ENCODE measurements at places on chromosomes 11 and 22.

DNA sequence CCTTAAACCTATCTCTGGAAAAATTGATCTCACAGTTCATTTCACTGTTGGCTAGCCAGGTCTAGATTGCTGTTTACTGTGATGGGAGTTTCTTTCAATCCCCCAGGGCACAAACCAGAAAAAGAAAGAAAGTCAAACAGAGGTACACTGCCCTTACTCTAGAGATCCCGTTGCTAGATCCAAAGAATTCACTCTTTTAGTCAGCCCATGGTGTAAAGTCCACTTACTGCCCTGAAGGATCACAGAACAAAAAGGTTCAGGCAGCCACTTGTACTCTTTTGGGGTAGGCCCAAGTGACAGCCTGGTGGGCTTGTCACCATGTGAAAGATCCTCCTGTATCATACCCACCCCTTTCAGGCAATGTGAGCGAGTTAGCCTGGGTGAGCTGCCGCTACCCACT, 162.6 kb upstream of the CCDC179 start:
- no peak for DNase-seq

DNA sequence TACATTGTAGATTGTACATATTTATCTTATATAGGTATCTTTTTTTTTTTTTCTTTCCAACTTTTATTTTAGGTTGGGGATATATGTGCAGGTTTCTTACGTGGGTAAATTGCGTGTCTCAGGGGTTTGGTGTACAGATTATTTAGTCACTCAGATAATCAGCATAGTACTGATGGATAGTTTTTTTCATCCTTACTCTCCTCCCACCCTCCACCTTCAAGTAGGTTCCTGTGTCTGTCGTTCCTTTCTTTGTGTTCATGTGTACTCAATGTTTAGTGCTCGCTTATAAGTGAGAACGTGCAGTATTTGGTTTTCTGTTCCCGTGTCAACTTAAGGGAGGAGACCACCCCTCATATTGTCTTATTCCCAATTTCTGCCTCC, 9.6 kb downstream of the C11orf96 start:
- DNase-seq, result no peak

DNA sequence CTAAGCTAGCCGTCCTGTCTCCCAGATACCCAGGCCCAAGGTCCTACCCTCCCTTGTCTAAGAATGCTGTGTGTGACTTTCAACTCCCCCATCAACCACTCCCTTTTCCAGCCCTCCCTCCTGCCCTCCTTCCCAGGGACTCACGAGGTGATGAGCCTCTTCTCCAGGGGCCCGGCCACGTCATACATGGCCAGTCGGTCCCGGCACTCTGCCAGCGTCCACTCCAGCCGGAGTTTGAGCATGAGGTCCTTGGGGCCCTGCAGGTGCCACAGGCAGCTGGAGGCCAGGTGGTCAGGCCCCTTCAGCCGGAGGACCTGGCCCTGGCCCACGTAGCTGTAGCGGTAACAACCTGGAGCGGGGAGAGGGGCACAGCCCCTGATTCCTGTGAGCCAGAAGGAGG, 20.1 kb downstream of the TMPRSS6 start:
- peak; percentile 68 for DNase-seq

DNA sequence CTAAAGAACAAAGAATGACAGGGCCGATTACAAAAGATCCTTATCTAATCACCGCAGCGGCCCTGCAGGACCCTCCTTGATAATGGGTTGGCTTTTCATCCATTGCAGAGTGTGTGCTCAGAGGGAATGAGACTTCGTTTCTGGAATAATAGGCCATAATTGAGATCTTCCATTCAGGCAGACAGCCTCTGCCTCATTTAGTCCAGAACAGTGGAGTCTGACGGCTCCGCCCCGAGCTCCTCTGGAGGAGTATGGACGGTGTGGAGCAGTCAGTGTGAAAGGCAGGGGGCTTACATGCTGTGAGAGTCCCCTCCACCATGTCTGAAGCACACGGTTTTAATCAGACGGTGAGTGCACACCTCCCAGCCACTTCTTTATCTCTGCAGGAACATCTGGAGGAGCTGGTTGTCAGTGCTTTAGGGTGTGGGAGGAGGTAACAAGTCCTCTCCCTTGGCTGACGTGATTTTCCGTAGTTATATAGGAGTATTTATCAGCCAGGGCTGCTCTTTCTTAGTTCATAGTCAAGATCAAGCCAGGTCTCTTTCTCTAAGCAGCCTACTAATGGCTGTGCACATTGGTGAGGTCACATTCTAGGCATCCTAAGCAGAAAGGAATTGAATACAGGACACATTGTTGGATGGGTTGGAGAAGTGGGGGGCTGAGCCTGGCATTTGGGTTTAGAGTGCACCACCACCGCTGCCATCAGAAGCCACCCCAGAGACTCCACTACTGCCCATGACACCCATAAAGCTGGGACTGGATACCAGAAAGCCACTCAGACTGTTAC, 1477.9 kb downstream of the TBC1D22A start:
- no peak for DNase-seq

DNA sequence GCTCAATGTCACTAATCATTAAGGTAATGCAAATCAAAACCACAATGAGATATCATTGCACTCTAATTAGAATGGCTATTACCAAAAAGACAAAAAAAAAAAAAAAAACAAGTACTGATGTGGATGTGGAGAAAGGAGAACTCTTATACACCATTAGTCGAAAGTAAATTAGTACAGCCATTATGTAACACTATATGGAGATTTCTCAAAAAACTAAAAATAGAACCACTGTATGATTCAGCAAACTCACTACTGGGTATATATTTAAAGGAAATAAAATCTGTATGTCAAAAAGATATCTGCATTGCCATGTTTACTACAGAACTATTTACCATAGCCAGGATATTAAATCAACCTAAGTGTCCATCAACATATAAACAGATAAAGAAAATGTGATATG, 265.4 kb upstream of the ARHGAP20 start:
- no peak for DNase-seq

DNA sequence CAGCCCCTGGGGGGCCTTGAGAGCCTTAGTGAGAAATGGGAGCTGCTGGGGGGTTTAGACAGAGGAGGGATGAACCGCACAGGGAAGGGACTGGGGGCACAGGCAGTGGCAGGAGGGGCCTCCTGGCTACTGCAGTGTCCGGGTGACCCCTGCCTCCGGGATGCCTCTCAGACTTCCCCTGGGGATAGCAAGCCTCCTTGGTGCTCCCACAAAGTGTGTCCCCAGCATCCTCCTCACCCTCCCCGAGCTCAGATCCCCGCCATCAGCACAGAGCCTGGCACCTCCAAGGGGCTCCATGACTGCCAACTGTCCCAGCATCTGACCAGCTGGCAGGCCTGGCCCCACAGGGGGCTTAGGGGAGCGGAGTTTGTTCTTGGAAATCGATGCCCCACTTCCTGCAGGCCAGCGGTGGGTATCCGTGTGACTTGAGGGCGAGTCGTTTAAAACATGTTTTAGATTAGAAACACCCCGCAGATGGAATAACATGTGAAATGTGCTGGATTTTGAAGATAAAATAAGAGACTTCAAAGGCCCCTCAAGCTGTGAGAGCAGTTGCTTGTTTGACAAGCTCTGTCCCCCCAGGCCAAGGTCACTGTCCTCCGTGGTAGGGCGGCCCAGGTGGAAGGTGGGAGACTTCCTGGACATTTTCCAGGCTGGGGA, 13.5 kb upstream of the FLRT1 start:
- DNase-seq, result no peak
